ENCODE measurements at places on chromosomes 1 and 21.

- no peak for DNase-seq
These were observed 25.8 kb upstream of the EVA1B start for GRCh38 chr1:36349241-36349671.

DNA sequence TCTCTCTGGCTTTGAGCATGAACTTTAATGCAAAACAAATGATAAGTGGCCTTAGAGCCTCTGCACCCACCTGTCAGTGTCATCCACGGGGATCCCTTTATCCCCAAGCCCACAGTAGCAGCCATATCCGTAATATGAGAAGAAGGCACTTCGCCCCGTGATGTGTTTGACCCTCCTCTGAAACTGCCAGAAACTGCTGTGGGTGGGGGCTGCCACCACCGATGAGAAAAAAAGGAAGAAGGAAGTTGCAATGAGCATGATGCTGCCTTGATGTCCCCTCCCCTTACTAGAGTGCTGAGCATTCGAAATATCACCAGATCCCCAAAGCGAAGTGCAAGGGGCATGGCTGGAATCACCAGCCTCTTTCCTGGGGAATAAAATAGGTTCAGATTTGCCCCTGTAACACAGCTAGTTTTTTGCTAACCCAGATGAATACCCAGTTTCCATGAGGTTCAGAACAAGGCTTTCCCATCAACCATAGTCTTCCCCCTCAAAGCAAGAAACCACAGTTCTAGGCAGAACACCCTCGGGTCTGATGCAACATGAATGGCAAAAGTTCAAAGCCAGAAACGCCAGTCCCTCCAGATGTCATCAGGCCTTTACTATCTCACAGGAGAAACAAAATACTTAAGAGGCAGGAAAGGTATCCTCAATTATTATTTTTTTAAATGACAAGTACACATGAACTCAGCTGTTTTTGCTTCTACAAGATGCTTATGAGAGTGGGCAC lies 10.8 kb upstream of the UBXN10 start:
- DNase-seq: no peak

DNA sequence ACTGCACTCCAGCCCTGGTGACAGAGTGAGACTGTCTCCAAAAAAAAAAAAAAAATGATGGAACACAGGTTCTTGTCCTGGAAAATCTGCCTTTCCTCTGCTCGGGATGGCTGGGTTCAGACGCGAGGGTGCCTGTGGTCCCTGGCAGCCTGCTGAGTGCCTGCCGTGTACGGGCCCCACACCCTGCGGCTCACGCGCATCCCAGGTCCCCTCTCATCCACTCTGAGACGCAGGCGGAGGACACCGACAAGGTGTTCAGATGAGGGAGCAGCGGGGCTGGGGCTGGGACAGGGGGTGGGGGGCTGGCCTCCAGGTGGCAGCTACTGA lies 4.3 kb upstream of the ANKRD65 start:
- no peak for DNase-seq

DNA sequence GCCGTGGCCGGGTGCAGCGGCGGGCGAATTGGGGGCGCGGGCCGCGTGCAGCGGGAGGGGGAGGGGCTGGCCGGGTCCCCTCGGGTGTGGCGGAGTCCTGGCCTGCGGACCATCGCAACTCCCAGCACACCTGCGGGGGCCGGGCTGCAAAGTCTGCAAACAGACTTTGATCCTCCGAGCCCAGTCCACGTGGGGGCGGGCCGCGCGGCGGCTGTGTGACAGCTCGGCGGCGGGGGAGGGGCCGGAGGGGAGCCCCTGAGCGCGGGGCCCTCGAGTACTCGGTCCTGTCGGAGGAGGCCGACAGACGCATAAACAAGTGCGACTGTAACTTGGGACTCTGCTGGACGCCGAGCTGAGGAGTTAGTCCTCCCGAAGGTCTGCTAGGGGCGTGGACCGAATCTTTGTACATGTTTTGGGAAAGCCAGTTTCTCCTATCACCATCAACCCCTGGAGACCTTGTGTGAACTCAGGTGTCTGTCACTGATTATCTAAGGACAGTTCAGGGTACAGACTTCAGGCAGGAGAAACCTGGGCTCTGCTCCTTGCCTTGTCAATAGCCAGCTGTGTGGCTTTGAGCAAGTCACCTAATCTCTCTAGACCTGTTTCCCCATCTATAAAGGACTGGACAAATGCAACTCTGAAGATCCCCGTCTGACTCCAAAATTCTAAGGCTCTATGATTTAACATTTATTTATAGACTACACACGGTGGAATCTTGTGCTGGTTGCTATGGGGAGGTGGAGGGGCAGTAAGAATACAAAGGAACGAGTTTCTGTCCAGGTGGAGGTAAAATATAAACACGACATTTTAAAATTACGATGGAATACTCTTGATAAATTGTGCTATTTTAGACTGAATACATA lies 710 bp upstream of the SLC30A1 start:
- DNase-seq: no peak

GRCh38 chr1:170407138-170407537 lies 124.8 kb upstream of the GORAB start:
- no peak for DNase-seq

GRCh38 chr1:220924331-220924970 lies 45.2 kb downstream of the HLX start:
- no peak for DNase-seq

- no peak for DNase-seq
These were observed 22.5 kb downstream of the MAP3K7CL start for GRCh38 chr21:29152916-29153315.

- DNase-seq: no peak
These were observed 51.3 kb downstream of the UBE4B start for GRCh38 chr1:10084045-10084444.

DNA sequence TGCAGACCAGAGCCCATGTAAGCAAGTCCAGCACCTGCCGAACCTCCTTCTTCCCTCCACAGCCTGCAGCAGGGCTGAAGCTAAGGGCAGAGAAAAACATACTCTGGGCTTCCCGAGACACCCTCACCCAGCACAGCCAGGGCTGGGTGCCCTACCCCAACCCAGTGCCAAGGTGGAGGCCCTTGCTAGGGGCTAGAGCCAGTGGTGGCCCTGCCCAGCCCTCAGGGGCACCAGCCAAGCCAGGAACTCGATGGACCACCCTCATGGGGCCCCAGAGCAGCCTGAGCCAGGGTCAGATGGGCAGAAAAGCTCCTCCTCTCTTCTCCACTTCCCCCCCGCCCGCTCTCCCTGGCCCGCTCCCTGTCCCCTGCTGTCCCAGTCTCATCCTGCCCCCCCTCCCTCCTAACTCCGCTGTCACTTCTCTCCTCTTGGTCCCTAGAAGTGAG lies 15.9 kb downstream of the TNFRSF25 start:
- no peak for DNase-seq

DNA sequence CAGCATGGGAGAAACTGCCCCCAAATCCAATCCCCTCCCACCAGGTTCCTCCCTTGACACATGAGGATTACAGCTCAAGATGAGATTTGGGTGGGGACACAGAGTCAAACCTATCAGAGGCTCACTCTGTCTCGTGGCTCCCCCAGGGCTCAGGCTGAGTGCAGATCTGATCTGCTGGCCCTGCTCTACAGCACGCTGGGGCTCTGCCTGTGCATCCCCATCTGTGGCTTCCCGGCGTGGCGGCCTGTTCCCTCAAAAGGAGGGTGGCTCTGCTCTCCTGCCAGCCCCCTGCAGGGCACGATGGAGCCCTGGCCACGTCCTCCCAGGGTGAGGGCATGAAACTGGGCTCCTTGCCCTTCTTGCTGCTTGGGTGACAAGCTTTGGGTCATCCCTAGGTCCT lies 19.8 kb upstream of the SMYD3 start:
- DNase-seq: no peak

DNA sequence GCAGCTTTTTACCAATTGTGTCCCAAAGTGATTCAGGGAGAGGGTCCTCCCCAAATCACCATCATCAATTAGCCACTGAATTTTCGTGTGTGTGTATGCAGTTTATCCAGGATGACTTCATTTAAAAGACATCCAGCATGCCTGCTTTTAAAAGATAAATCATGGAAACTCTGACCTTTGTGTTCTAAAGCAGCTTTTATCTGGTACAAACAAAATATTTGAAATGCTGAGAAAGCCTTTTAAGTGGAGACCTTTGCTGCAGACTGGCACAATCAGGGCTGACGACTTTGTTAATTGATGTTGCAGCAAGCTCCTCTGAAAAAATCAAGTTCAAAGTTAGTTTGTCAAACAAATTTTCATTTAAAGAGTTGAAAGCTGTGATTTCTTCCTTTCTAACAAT lies 104.7 kb downstream of the PCP4 start:
- DNase-seq: no peak

GRCh38 chr1:71919811-71920509 lies 362.4 kb downstream of the NEGR1 start:
- no peak for DNase-seq

- no peak for DNase-seq
These were observed 16.4 kb downstream of the CAPZA1 start for GRCh38 chr1:112636056-112636455.

DNA sequence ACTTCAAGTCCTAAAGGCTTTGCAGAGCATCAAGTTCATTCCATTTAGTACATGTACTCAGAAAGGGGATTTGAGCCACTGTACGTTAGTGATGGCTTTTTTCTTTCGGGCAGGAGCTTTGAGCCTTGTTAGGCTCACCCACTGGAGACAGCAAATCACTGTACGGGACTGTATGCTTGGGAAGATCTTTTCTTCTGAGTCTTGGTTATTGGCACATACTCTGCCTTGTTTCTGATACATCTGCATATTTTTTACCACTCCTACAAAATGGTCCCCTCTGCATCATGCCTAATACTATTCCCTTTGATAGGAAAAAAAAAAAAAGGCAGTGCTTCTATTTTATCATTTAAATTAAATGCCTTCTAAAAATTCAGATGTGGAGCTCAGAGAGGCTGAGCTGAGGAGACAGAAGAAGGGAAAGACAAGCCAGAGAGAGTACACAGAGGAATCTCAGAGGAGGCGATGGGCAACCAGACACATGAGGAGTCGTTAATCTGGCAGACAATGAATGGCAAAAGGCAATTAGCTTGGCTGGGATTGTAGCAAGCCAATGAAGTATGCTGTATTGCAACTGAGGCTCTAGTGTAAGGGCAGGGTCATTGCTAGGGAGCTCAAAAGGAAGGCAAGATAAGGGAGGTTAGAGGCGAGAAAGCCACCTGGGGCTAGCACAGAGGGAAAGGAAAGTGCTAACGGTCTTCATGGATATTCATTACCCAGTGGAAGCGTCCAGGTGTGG lies 39.4 kb downstream of the PHC2 start:
- no peak for DNase-seq

Measured in NCI-H2081 treated with DMSO at 0.1 percent for 48 hours (cell line).